Stimulated activated CD4-positive, alpha-beta T cell treated with anti-CD3 and anti-CD28 coated beads, TNF-alpha, amount 100 ng/mL, for 48 hours (primary cell): ENCODE measurements at places on chromosomes 4 and X.

DNA sequence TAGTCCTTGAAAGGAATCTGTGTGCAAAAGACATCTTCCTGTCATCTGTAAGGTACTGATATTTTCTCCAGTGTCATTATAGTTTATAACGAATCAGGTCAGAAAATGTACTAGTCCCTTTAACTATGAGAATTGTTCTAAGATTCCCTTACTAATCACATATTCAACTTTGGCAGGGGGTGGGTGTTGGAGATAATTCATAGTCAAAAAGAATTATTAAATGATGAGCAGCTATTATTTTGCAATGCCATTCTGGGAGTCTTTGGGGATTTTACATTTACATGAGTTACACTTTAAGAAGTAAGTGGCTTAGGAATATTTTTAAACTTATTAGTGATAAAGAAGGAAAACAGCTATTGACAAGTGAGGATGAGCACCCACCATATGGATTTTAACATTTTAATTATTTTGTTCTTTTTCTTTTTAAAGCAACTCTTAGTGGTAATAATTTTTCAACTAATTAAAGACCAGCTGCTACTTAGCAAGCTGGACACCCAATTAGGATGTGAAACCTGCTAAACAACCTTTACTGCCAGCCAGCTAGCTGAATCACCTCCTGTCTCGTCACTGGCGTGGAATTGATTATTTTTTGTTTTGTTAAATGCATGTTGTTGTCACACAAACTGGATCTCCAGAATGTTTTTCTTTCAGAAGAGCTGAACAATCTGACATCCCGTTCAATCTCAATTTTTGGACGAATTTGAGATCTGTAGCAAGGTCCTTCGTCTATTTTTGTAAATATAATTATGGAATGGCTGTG is 219.2 kb downstream of the ARAP2 start:
- DNase-seq: no peak

- no peak for DNase-seq
These were observed 608.1 kb downstream of the MID1IP1 start for GRCh38 chrX:39409246-39409917.

DNA sequence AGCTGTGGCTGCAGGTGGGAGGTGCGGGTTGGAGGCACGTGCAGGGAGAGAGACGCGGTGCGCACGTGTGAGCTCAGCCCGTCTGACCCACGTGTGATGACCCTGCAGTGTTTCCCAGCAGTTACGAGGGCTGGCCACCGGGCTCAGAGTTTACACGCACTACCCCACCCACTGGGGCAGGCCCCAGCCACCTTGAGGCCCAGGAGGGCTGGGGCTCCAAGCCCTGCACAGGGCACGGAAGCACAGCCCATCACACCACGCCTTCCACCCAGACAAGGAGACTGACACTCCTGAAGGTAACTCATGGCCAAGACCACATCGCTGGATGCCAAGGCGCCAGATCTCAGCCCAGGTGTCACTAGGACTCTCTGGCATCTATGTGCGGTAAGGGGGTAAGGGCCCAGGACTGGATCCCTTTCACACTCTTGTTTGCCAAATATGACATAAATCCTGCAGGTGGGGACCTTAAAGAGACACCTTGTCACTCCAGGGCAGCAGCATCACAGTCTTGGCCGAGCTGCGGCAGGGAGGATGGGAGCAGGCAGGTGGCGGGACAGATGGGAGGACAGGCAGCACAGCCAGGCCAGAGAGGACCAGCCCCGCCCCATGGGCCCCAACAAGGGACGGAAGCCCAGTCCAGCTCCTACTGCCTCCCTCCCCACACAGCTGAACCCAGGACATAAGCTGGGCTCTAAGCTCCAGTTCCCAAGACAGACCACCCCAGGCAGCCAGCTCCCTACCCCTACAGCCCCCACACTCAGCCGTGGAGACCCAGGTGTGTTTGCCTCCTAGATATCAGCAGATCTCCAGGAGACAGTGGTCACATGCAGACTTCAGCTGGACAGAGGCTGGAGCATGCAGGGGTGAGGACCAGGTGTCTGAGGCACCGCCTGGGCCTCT is 56.8 kb downstream of the ZFYVE28 start:
- DNase-seq: no peak

DNA sequence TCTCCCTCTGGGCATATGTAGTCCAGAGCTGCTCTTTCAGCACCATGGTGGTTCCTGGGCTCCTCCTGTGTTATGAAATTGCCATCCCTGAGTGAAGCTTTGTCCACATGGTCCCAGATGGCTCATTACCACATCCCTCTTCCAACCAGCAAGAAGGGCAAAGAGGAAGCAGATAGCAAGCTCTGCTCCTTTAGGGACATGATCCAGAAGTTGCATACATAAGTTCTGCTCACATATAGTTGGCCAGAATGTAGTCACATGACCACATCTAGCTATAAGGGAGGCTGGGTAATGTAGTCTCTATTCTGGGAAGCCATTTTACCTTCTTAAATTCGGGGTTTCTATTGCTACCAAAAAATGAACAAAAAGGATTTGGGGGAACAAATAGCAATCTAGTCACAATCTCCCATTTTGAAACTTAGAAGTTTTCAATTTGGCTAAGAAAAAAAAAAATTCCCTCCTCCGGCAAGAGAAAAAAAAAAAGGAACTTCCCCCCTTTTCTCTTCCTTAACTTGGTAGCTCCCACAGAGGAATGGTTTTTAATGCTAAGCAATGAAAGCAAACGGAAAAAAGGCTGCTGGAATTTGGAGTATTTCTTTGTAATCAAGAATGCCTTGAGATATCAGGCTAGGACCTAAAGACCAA is 88.2 kb upstream of the USP9X start:
- DNase-seq: no peak

DNA sequence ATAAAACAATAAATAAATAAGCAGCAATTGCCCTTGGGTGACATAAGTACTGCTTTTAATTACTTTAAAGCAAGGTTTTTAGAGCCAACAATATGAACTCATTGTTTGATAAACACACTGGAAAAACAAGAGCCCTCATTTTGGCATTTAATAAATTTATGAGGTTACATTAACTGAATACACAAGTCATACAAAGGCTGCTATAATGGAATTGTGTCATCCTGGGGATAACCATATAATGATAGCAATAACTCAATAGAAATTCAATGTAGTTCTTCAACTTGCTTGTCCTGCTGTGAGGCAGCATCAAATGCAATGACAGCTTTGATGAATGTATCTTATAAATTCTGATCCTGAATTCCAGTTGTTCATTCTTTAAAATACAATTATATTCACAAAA is 1512.5 kb downstream of the STIM2 start:
- no peak for DNase-seq

DNA sequence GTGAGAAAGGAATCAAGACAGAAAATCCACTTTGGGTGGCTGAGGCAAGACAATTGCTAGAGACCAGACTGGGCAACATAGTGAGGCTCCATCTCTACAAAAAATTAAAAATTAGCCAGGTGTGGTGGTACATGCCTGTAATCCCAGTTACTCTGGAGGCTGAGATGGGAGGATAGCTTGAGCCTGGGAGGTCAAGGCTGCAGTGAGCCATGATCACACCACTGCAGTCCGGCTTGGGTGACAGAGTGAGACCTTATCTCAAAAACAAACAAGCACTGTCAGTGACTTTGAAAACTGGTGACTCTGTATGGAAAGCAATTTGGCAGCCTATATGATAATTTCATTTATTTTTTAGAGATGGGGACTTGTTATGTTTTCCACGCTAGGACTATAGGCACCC is 2.3 kb upstream of the ELOVL6 start:
- DNase-seq: no peak

DNA sequence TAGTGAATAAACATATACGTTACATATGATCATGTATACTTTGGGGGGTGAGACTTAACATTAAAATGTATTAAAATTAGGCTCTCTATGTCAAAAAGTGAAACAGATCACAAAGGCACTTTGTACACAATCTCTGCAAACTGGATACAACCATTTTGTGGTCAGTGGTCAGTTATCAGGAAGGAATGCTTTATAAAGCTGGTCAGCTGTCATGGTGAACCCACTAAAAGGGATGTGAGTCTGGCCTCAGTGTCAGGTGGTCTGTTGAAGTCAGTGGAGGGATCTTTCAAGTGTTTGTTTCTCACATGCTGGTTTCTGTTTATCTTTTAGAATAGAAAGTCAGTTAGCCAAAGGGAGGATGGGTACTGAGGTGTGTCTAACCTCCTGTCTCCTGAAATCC is 875.5 kb upstream of the INTU start:
- DNase-seq: no peak

DNA sequence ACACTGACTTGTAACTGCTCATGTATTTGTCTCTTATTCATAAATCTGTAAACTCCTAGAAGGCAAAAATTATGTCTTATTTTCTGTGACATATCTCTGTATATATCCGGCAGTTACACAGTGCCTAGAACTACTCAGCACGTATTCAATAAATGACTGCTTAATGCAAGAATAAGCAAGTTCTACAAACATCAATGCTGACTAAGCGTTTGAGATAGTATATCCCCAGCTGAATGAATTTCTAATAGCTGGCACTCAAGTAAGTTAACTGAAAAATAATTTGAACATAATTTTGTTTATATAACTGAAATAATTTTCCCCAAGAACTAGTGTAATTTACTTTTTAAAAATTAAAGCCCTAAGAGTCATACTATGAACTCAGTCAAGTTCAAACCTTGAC is 113.7 kb downstream of the ARAP2 start:
- DNase-seq: no peak

GRCh38 chr4:128371876-128372275 is 84.3 kb upstream of the PGRMC2 start:
- DNase-seq: no peak

- no peak for DNase-seq
These were observed 11.4 kb downstream of the IL9R start for GRCh38 chrX:156008915-156009314.

DNA sequence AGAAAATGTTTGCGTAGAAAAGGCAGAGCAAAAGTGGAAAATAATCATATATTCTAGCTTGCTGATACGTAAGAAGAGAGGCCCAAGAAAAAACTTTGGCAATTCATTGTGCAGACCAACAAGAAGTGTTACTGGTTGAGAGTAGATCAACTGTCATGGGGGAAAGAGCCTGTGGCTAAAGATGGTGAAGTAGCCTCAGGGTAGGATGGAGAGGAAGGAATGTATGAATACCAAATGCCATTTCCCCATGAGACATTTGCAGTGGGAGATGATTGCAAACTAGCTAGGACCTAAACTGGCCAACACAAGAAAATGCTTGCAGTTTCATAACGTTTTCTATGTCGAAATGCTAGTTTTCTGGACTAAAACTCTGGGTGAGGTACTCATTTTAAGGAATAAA is 47.7 kb upstream of the ADGRL3 start:
- no peak for DNase-seq

GRCh38 chr4:123444290-123444731 is 47.7 kb downstream of the SPRY1 start:
- peak; percentile 25 for DNase-seq

DNA sequence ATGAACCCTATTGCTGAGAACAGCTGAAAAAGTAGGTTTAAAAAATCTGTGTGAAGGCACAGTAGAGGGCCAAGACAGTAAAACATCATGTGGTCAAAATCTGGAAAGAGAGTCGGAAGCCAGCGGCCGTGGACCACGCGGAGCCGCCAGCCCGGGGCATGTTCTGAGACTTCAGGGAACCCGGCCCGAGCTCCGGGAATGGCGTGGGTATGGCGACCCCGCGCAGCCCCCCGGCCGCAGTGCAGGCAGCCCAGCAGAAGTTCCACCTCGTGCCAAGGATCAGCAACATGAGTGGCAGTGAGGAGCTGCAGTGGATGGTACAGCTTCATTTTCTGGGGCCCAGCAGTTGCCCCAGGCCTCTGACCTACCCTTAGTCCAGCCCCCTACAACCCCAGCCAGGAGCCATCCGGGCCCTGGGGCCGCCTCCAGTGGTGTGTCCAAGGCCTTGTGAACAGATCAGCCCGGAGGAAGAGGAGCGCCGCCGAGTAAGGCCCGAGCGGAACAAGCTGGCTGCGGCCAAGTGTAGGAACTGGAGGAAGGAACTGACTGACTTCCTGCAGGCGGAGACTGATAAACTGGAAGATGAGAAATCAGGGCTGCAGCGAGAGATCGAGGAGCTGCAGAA is 94.2 kb downstream of the LARP1B start:
- no peak for DNase-seq

- DNase-seq: no peak
These were observed 293.1 kb downstream of the QDPR start for GRCh38 chr4:17218786-17219185.

- DNase-seq: no peak
These were observed 10.5 kb downstream of the RASSF6 start for GRCh38 chr4:73609706-73610105.

DNA sequence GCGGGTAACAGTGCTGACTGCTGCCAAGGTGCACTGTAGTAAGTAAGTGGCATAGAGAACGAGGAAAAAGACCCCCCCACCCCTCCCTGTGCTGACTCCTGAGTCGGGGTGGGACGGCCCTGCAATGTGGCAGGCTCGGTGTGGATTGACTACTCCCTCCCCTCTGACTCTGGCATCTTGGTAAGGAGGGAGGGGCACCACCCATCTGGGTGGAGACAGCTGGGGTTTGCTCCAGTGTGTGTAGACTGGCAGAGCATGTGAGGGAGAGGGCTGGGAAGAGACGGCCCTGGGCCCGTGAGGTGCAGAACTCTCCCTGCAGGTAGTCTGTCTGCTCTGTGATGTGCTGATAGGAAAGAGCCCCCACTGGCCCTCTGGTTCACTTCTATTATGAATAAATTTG is 31.0 kb downstream of the NSG1 start:
- DNase-seq: no peak

- no peak for DNase-seq
These were observed 12.6 kb downstream of the SGMS2 start for GRCh38 chr4:107837317-107837716.

GRCh38 chr4:13436962-13437361 is 47.2 kb downstream of the RAB28 start:
- no peak for DNase-seq

- no peak for DNase-seq
These were observed 85.3 kb downstream of the RTL5 start for GRCh38 chrX:72046447-72046846.

GRCh38 chr4:13984991-13985800 is 357.7 kb upstream of the BOD1L1 start:
- no peak for DNase-seq

DNA sequence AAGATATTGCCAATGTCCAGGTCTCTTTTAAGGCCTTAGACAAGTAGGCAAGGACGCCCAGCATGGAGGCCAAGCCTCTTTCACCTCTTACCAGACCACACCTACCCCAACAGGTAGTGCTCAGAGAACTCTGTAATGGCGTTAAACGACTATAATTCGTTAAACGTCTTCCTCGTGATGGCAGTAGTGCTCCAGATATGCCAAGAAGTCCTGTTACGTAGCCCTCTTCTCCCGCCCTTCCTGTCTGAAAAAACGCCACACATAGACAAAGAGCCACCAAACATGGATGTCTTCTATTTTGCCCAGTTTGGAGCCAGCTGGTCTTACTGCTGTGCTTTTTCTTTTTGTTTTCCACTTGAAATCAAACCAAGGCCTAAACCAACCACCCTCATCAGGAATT is 190.7 kb downstream of the OR13H1 start:
- no peak for DNase-seq

- no peak for DNase-seq
These were observed 58.0 kb upstream of the PTPN13 start for GRCh38 chr4:86536151-86536550.
